ENCODE measurements at places on chromosomes 12 and 14.
A peak's percentile ranks its signal among the peaks of the same experiment; 100 is the strongest.

- DNase-seq, result no peak
Measured at GRCh38 chr12:48982397-48983080, 4.4 kb downstream of the WNT1 start.

DNA sequence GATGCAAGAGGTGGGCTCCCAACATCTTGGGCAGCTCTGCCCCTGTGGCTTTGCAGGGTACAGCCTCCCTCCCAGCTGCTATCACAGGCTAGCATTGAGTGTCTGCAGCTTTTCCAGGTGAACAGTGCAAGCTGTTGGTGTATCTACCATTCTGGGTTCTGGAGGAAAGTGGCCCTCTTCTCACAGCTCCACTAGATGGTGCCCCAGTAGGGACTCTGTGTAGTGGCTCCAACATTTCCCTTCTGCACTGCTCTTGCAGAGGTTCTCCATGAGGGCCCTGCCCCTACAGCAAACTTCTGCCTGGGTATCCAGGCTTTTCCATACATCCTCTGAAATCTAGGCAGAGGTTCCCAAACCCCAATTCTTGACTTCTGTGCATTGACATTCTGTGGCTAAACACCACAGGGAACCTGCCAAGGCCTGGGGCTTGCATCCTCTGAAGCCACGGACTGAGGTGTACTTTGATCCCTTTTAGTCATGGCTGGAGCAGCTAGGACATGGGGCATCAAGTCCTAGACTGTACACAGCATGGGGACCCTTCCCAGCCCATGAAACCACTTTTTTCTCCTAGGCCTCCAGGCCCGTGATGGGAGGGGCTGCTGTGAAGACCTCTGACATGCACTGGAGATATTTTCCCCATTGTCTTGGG lies 24.0 kb upstream of the SLC38A1 start:
- DNase-seq, result no peak

- no peak for DNase-seq
Measured at GRCh38 chr12:124694846-124695497, 127.6 kb upstream of the NCOR2 start.

- no peak for DNase-seq
Measured at GRCh38 chr14:25247609-25248008, 197.7 kb upstream of the STXBP6 start.

GRCh38 chr14:42517806-42518500 lies 911.3 kb downstream of the LRFN5 start:
- DNase-seq, result no peak

- no peak for DNase-seq
Measured at GRCh38 chr12:93636708-93637107, 40.5 kb upstream of the CRADD start.

DNA sequence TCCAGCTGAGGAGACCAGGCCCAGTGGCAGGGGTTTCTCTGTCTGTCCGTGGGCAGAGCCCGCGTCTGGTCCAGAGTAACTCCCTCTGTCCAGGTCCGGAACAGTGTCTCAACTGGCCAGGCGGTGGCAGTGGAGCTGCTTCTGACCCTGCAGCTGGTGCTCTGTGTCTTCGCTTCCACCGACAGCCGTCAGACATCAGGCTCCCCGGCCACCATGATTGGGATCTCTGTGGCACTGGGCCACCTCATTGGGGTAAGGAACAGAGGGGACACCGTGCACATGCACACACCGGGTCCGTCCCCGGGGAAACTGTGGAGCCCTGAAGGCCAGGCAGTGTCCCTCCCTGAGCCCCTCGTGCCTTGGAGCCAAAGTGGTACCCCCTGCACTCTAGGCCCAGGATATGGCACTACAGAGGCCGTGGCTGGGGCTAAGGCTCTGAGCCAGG lies 1.5 kb downstream of the AQP6 start:
- DNase-seq, result peak; percentile 39

- no peak for DNase-seq
Measured at GRCh38 chr14:87833026-87833425, 160.0 kb downstream of the GALC start.

DNA sequence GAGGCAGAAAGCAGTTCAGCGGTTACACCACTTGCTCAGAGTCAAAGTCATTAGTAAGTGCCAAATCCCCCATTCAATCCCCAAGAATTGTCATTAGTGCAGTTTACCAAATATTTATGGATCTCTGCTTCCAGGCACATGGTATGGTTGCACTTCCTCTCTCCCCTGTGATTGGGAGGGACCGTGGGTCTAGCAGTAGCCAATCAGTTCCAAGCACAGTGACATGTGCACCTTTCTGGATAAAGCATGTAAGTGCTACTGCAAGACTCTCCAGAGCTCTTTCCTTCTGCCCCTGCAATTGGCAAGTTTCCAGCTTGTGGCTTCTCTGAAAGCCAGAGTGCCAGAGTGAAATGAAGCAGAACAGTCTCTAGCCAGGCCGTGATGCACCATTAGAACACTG lies 85.3 kb upstream of the FLRT2 start:
- DNase-seq, result no peak

DNA sequence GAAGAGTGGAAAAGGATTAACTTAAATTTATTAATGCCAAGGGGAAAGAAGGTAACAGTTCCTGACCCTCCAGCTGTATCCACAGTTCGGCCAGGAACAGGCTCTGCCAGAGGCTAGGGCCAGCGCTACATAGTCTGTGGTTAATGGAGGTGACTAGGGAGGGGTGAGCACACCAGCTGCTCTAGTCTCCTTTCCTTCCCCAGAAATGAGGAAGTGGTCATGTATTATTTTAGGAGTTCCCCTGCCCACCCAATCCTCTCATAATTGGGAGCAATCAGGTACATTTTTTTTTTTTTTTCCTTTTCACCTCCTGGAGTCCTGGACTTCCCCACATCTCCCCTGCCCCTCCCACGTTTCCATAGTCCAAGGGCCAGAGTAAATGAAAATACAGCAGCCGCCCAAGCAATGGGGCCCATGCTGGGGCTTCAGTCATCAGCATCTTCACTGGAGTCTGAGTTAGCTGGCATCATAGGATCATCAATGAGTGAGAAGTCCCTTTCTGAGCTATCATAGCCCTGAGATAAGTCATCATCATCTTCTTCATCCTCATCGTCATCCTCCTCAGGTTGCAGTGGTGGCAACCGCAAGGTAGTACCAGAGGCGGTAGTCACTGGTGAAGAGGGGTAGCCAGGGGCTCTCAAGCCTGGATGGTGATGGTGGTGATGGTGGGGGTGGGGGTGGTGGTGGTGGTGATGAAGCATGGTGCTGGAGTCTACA lies 1.5 kb upstream of the SUPT16H start:
- no peak for DNase-seq

DNA sequence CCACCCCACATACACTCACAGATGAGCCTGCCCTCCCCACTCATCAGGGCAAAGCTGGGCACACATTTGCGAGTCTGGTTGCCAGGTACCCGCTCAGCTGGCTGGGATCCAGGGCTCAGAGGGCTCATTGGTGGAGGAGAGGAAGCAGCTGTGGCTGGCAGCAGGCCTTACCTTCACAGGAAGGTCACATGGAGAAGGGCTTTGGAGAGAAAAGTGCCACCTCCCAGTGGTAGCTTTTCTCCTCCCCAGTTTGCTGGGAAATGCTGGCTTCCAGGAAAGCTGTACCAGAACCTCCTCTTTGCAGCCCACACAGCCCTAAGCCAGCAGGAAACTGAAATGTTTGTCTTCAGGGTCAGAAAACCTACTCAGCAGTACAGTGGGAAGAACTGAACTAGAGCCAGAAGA lies 55.6 kb downstream of the LGMN start:
- no peak for DNase-seq

DNA sequence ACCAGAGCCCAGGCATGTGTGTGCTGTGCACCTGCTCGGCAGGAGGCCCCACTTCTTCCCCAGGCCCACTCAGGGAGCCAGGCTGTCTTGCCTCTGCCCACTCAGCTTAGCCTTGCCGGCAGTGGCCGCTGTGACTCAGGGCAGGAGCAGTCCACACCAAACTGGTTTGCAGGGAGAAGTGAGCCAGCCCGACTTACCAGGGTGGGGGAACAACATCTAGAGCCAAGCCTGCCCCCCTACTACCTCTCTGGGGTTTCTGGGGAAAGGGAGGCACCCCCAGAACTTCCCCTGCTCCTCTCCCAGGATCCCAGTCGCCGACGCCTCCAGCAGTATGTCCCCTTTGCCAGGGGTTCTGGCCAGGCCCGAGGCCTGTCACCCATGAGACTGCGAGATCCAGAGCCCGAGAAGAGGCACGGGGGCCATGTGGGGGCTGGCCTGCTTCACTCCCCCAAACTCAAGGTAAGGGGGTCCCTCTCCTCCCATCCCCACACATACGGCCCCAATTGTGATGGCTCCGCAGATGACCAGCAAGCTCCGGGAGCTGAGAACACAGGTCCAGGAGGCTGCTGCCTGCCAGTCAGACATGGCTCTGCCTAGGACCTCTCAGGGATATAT lies 3.0 kb downstream of the PLEKHG6 start:
- no peak for DNase-seq

- no peak for DNase-seq
Measured at GRCh38 chr12:49189731-49190716, 1.1 kb upstream of the TUBA1A start.

DNA sequence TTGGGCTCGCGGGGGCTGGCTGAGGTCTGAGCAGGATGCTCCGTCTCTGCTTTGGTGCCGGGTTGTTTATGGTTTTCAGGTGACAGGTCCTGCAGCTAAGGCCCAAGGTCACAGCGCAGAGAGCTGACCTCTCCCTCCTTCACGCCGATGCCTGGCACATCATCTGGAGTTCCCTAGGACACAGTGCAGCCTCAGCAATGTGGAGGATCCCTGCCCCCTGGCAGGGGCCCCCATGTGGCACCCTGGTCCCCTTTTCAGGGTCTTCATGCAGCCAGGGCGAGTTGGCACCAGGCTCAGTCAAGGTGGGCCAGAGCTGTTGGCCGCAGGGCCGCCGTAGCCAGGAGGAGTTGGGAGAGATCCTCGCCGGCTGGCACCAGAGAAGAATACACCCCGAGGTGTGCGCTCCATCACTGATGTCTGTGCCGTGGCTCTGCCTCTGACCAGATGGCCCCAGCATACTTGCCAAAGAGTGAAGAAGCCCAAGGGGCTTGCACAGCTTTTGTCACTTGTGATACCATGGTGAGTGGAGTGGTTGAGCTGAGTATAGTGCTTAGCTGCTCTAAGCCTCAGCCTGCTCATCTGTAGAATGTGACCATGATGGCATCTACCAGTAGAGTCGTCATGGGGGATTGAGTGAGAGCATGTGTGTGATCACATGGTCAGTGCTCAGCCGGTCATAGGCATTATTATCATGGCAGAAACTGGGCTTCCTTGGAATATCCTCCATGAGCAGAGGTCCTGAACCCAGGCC lies 11.0 kb downstream of the TPCN1 start:
- DNase-seq, result no peak

GRCh38 chr14:55151601-55152000 lies 22.5 kb downstream of the LGALS3 start:
- no peak for DNase-seq

DNA sequence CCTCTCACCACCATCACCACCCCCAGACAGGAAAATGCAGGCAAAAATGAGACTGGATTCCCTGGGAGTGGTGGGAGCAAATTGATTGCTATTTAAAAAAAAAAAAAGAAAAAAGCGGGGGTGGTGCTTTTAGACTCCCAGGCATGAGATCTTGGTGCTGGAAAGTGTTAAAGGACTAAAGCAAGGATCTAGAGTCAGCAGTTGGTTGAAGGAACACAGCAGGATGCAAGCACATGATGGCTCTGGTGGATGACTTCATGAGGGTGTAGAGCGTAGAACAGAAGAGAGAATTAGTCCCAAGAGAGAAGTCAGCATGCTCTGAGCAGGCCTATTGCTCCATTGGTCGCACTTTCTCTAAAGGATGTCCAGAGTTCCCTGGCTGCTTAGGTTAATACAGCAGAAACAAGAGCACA lies 183.8 kb upstream of the HMGA2 start:
- DNase-seq, result no peak

DNA sequence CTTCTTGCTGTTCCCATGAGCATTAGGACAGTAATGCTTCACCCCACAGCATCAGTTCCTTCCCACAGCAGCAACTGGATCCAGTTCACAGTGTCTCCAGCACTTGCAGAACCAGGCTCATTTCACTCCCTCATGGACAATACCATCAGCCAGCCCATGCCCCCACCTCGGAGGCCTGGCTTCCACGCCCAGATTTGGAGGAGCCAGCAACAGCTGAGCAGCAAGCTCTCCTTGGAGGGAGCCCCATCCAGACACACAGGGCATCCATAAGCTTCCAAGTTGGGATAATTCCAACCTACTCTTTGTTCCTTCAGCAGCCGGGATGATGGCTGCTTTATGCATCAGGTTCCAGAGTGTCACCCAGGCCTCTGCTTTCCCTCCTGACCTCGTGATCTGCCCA lies 250.0 kb downstream of the GLT1D1 start:
- no peak for DNase-seq

DNA sequence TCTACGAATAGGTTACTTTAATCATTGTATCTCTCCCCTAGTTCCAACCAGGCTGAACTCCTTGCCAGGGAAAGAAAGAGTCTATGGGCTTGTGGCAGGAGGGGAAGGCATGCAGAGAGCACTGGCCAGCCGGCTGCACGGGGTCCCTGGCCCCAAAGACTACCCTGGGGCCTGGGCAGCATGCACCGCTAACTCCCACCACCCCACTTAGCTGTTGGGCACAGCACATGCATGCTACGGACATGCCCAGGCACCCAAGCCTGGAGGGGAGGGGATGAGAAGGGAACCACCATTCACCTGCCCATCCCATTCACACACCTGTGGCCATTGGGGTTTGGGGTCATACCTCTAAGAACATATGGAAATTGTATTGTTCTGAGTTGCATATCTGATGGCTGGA lies 94.1 kb downstream of the PIK3C2G start:
- no peak for DNase-seq

GRCh38 chr12:3220382-3221321 lies 143.5 kb downstream of the TSPAN9 start:
- no peak for DNase-seq

- no peak for DNase-seq
Measured at GRCh38 chr14:64324895-64325294, 30.7 kb upstream of the ESR2 start.

- no peak for DNase-seq
Measured at GRCh38 chr12:118706437-118706836, 274.9 kb upstream of the SRRM4 start.

GRCh38 chr12:92070054-92070863 lies 75.4 kb downstream of the BTG1 start:
- DNase-seq, result no peak

All from AG09319 (cell line).